ENCODE measurements at places on chromosomes 1 and 21. TPM values are rescaled to one million over a fixed set of nuclear protein-coding genes. Genes with fewer than 3 reads are reported as not detected.

Gene TMEM125
- total RNA-seq: not detected

Gene WNT3A
- not detected for total RNA-seq

Gene KRTAP12-2
- total RNA-seq: not detected

Gene PALMD
- 4.0 TPM for total RNA-seq

Gene GJA9
- total RNA-seq: not detected

Gene TP73
- not detected for total RNA-seq
